Thoracic aorta (tissue), 2 donors: ENCODE measurements at places on chromosomes 11 and 22. TPM values are rescaled to one million over a fixed set of nuclear protein-coding genes. Genes with fewer than 3 reads are reported as not detected.

- DNase-seq: no peak
Measured at GRCh38 chr11:67238894-67239782, 27.1 kb upstream of the GRK2 start.

- no peak for DNase-seq
Measured at GRCh38 chr11:17012712-17013547, 1.3 kb downstream of the PLEKHA7 start.

DNA sequence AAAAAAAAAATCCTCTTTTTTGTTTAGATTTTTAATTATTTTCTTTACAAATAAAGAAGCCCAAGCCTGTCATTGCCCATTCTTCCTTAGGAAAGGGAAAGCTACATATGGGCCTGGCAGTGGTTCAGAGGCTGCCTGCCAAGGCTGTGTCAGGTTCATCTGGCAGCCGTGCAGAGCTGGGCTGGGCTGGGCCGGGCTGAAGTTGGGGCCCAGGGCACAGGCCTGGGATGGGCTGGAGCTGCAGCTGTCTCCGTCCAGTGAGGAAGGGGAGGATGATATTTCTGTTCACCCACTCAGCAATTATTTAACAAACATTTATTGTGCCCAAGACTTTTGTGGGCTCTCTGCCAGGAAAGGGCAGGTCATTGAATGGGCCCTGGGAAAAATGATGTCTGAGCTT, 4.6 kb downstream of the PRR5L start:
- DNase-seq: no peak

GRCh38 chr11:64086258-64087123, 50.8 kb downstream of the FLRT1 start:
- DNase-seq: no peak

GRCh38 chr22:47021371-47022074, 259.1 kb downstream of the TBC1D22A start:
- DNase-seq: no peak

- DNase-seq: no peak
Measured at GRCh38 chr22:23233084-23233531, 52.8 kb downstream of the BCR start.

DNA sequence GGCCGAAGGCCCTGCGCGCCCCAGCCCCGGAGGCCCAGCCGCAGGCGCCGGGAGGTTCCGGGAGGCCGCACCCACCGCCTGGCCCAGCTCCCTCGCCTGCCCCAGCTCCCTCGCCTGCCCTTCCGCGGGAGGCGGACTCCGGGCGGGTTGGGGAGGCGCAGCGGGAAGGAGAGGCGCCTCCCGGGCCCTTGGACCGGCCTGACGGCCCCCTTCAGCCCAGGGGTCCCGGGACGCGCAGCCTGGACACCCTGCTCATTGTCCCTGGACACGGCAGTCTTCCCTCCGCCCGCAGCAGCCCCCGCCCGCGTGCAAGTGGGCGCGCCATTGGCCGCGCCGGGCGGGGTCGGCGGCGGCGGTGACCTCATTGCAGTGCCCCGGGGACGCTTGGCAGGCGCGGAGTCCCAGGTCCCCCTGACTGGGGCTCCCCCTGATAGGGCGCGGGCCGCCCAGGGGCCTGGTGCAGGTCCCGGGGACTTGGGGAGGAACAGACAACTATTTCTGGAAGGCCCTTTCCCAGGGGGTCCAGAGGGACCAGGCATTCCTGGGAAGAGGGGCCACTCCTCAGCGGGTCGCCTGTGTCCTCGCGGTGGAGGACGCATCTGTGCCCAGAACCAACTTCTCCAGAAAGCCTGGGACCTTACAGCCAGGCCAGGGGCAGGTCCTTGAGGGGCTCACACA, 501 bp downstream of the CD151 start:
- no peak for DNase-seq

- DNase-seq: no peak
Measured at GRCh38 chr22:38819387-38819940, 24.4 kb downstream of the NPTXR start.

DNA sequence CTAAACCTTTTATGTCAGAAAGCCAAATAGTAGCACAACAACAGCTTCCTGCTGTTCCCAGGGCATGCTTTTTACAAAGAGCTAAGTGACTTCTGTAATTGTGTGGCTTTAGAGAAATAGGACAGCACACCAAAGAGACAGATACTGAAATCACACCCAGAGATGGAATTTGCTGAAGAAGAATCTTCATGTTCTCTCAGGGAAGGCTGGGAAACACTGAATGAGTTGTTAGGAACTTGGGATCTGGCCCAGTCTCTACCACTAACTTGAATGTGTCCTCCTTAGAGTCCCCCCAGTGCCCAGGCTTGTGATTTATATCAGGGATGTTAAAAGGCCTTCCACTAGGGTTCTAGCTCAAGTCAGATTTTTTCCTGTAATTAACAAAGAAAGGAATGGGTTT, 175.2 kb downstream of the DBX1 start:
- DNase-seq: no peak

DNA sequence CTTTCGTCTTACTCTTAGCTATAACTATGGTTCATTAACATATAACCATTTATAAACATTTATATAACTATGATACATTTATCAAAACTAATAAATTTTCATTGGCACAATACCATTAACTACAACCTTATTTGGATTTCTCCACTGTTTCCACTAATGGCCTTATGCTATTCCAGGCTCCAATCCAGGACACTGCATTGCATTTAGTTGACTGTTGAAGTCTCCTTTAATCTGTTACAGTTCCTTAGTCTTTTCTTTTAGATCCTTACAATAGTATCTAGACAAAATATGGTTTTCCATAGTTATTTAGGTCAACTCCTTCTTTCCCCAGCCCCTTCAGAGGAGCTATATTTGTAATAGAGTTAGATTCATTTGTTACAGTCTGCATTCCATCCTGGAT, 47.2 kb downstream of the CCDC34 start:
- no peak for DNase-seq

GRCh38 chr11:43577566-43578264, 102.8 kb upstream of the HSD17B12 start:
- DNase-seq: no peak

- no peak for DNase-seq
Measured at GRCh38 chr11:2463766-2464277, 19.0 kb downstream of the KCNQ1 start.

GRCh38 chr22:30392661-30393321, 4.0 kb upstream of the SEC14L2 start:
- DNase-seq: no peak

DNA sequence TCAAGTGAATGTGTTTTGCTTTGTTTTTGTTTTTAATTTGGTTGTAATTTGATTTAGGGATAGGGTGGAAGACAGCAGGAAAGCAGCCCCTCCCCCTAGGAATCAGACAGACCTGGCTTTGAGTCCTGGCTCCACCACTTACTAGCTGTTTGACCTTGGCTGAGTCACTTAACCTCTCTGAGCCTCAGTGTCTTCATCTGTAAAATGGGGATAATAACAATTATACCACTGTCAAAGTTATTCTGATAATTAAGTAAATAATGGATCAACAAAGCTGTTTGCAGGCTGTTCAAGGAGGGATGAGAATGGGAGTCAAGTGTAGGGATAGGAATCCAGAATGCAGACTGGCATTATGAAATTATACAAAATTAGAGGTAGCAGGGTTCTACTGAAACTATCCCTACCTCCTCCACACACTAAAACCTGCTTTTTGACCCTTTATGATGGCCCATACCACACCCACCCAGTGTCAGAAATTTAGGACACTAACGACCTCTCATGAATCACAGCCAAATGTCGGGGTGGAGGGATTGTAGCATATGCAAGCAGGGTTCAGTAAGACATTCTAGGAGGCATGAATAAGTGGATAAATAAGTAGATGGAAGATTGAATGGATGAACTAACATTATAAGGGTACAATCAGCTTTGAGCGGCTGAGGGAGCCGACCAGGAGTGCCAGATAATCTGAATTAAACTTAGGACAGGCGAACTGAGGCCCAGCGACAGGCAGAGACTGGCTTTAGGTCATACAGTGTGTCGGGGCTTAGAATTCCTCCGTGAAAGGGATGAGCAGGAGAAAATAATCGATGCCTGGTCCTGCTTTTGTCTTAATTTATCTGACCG, 974 bp downstream of the ANAPC15 start:
- DNase-seq: no peak

DNA sequence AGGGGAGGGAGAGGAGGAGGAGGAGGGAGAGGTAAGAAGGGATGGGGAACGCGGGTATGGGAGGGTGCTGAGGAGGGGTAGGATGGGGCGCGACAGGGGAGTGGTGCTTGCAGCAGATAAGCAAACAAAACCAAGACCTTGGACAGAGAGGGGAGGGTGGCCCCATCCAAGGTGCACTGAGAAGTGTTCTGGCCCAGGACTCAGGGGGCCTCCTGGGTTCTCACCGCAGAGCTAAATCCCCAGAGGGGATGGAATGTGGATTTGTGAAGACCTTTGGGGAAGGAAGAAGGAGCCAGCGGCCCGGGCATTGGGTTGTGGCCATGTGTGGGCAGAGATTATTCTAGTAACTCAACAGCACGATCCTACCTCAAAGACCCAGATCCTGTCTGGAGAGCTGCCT, 90.9 kb upstream of the LINC01488 start:
- no peak for DNase-seq

DNA sequence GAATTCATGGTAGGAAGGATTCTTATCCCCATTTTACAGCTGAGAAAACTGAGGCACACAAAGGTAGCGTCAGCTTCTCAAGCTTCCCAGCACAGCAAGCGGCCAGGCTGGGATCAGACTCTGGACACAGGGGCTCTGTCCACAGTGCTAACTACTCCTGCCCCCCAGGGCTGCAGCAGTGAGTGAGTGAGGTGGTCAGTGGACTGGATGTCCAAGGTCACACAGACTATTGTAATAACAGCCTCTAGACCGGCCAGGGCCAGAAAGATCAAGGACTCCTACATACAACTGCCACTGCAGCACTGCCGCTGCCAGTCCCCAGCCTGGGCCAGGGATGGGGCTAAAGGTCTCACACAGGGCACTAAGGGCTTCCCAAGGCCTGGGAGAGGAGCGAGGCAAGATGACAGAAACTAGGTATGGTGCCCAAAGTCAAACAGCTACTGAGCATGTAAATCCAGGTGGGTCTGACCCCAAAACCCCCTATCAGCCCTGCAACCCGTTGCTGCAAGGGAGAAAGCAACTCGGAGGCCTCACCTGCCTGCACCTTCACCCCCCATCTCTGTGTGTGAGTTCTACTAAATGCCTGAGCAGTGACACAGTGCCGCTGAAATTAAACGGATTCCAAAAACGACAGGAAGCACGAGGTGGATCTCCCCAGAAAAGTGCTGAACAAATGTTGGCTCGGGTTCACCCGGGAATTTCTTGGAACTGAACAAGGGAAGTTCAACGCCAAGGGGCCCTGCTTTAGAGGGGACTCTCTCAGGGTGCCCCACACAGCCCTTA, 161.8 kb upstream of the GRK3 start:
- DNase-seq: no peak

GRCh38 chr11:82867495-82868082, 32.6 kb downstream of the PRCP start:
- peak; percentile 72 for DNase-seq

DNA sequence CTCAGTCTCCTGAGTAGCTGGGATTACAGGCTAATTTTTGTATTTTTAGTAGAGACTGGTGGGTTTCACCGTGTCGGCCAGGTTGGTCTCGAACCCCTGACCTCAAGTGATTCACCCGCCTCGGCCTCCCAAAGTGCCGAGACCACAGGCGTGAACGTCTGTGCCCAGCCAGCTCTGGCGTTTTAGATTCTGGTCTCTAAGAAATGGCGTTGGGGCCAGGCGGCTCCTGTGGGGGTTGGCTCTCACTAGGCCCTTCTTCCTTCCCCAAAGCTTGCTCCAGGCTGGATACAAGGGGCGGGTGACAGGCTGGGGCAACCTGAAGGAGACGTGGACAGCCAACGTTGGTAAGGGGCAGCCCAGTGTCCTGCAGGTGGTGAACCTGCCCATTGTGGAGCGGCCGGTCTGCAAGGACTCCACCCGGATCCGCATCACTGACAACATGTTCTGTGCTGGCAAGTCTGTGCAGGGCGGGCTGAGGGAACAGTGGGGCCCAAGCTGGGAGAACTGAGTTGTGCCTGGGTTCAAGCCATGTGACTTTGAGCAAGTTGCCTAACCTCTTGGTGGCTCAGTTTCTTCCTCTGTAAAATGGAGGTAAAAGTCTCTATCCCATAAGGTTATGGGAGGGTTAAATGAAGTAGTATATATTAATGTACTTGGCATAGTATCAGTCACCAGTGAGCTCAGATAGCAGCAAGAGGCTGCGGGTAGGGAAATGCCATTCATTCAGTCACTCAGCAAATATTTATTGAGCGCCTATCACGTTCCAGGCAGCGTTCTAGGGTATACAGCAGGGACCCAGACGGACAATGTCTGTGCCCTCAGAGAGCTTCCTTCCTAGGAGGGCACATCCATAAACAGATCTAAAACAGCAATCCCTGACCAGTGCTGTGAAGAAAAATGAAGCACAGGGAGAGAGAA, 10.4 kb downstream of the F2 start:
- no peak for DNase-seq

GRCh38 chr11:33785609-33786008, 11.3 kb upstream of the FBXO3 start:
- DNase-seq: no peak

Gene CNGA4
- not detected for total RNA-seq

Gene NUP98
- total RNA-seq: 135 TPM

Gene XPNPEP3
- total RNA-seq: 5.6 TPM

Gene ISX
- not detected for total RNA-seq

Gene ANGPTL5
- total RNA-seq: 2.0 TPM

Gene NFAM1
- total RNA-seq: 4.1 TPM

Gene CTSW
- total RNA-seq: 1.6 TPM

Gene GLYATL1
- not detected for total RNA-seq

Gene NXPE4
- not detected for total RNA-seq

Gene MPZL3
- 0.41 TPM for total RNA-seq

Gene SMC1B
- total RNA-seq: not detected
